ENCODE measurements at places on chromosomes 4 and X. TPM values are rescaled to one million over a fixed set of nuclear protein-coding genes. Genes with fewer than 3 reads are reported as not detected.

Gene TRIM61
- total RNA-seq: not detected

Gene ANOS1
- total RNA-seq: not detected

Gene TLR10
- total RNA-seq: not detected

Gene ATP1B4
- total RNA-seq: not detected

Gene RIBC1
- 0.55 TPM for total RNA-seq

Gene ZNF518B
- 0.17 TPM for total RNA-seq

Gene KIAA1210
- total RNA-seq: not detected

Gene SHROOM2
- 1.3 TPM for total RNA-seq

Gene LUZP4
- not detected for total RNA-seq

Gene CFAP47
- total RNA-seq: not detected

Gene GC
- total RNA-seq: 0.35 TPM

Gene DMRTC1
- not detected for total RNA-seq

Gene EREG
- total RNA-seq: 0.13 TPM

Gene COL4A5
- 11.9 TPM for total RNA-seq

Gene TRIM75
- not detected for total RNA-seq

Gene PTCHD1
- not detected for total RNA-seq

Gene ELMOD2
- total RNA-seq: 38.1 TPM

Gene ZMYM3
- 26.4 TPM for total RNA-seq

Gene ARHGEF38
- not detected for total RNA-seq

Gene DNASE1L1
- 4.6 TPM for total RNA-seq

Gene XK
- total RNA-seq: not detected

Gene MTMR8
- 0.14 TPM for total RNA-seq

Gene XAGE1B
- total RNA-seq: not detected

Gene MGAT4D
- not detected for total RNA-seq

Gene AKAP14
- total RNA-seq: 1.9 TPM

Gene AMTN
- total RNA-seq: 0.15 TPM

Gene ETDB
- not detected for total RNA-seq

Gene MAGEB1
- not detected for total RNA-seq

Gene AMER1
- total RNA-seq: 10.8 TPM

Gene ARL9
- not detected for total RNA-seq

Gene MAGEA12
- total RNA-seq: not detected

Gene NSG1
- total RNA-seq: not detected

Gene MAGEA10
- total RNA-seq: not detected

Gene ASMTL
- 6.3 TPM for total RNA-seq

Gene OSTC
- total RNA-seq: 380 TPM

Gene QRFPR
- not detected for total RNA-seq

Gene GDI1
- 17.4 TPM for total RNA-seq
